Ascending aorta (tissue), 2 donors: ENCODE measurements at places on chromosomes 16 and 17.

DNA sequence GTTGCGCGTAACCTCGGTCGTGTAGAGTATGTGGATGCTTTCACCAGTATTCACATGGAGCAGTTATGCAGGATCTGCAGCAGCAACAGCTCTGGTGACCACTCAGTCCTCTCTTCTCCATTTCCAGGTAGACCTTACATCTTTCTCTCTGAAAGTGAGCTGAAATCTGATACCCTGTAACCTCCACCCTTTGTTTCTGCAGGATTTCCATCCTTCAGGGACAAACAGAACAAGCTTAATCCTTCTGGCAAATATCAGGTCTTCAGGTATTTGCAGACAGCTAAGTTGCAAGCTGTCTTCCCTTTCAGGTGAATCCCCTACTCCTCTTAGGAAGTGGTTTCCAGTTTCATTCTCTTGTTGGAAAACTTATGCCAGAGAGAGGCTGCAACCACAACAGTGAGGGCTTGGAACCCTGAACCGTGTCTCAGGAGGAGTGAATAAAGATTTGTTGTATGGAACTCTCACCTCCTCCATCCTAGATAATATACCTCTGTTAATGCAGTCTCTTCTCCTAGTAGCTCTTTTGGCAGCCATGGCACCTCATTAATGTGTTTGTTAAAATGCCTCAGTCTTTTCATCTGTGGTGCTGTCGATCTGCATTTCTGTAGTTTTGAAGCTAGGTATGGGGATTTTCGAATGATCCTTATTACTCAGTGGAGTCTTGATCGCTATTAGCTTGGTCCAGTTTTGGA is 172.5 kb downstream of the PRKCA start:
- no peak for DNase-seq

DNA sequence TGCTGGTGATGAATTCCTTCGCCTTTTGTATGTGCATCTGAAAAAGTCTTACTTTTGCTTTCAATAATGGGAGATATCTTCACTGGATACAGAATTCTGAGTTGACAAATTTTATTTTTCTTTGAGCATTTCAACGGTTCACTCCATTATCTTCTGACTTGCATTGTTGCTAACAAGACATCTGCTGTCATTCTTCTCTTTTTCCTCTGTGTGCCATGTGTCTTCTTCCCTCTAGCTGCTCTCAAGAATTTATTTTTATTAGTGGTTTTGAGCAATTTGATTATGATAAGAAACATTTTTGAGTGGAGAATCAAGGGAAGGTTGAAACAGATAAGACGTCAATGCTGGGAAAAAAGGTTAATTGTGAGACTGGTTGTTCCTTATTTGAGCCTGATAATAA is 471.8 kb downstream of the CDH13 start:
- no peak for DNase-seq

- DNase-seq: no peak
Observed at GRCh38 chr16:68889508-68890150, 46.3 kb downstream of the TANGO6 start.

DNA sequence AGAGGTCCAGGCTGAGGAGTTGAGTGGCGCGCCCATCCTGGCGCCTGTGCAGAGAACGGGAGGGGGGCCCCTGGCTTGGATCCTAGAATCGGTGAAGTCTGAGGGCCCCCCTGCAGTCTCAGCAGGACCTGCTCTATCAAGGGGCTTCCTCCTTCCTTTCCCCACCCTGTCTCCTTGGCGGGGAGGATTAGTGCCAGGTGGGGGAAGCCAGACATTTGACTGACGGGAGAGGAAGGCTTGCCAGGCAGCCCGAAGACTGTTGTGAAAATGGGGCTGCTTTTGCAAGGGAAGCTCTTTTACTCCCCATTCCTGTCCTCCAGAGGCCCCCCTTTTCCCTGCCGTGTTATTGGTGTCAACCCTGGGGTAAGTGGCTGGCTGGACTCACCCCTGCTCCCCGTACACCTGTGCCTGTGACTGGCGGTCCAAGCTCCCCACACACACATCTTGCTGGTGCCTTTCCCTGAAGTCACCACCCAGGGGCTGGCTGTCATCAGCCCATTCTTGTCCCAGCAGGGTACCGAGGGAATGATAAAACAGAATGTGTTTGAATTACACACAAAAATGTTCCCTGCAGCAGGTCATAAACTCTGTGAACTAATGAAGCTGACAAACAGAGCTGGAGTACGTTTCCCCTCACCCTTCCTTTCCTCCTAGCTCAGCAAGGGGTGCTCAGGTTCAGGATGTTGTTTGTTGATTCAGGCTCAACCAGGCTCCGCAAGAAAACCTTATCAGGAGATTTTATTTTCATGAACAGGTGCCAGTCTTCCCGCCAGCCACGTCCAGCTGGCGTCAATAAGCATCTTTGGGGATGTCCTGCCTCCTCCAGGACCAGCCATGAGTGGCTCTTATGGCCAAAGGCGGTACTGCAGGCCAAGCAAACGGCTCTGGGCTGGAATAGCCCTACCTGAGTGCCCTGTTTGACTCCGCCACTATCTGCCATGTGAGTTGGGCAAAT is 4.4 kb upstream of the ARMC7 start:
- DNase-seq: no peak

- DNase-seq: no peak
Observed at GRCh38 chr17:58531122-58531521, 16.7 kb upstream of the MTMR4 start.

GRCh38 chr16:48556913-48557351 is 53.0 kb downstream of the N4BP1 start:
- DNase-seq: no peak

DNA sequence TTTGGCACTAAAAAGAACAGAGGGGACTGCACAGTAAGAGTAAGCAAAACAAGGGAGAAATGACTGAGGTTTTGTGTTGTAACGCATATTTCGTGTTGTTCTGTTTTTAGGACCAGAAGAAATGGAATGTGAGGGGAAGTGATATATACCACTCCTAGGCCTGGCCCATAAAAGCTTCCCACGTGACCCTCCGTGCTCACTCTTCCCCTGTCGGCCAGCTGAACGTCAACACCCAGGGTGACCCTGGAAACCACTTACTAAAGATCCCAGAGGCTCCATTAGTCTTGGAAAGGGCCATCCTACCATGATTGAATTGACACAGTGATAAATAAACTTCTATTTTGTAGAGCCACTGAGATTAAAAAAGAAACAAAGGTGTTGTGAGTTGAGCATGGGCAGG is 79.8 kb downstream of the HELZ start:
- DNase-seq: no peak

- no peak for DNase-seq
Observed at GRCh38 chr17:40819528-40820125, 2.8 kb downstream of the KRT10 start.

DNA sequence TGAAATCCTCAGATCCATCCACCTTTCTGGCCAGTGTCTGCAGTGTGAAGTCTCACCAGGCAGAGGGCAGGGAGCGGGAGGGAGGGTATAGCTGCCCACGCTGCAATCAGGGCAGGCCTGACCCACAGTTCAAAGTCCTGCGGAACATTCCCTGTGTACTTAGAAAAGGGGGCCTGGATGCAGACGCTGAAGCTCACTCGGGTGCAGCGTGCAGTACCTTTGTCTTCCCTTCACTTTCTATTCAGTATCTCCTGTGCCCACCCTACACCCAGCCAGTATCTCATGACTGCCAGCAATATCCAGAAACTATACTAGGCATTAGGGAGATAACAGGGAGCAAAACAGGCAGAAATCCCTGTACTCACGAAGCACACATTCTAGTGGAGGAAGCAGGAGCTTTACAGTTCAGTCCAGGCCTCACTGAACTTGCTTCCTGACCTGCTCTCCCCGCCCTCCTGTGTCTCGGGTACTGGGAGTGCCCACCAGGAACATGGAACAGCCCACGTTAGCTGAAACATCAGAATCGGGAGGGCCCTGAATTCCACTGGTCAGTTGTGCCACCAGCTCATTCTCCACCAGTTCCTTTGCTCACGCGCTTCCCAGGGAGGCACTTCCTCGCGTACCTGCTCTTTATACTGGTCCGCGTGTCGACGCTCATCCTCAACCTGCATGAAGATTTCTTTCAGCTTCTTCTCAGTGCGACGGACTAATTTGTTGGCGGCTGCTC is 42.2 kb downstream of the NDEL1 start:
- no peak for DNase-seq

DNA sequence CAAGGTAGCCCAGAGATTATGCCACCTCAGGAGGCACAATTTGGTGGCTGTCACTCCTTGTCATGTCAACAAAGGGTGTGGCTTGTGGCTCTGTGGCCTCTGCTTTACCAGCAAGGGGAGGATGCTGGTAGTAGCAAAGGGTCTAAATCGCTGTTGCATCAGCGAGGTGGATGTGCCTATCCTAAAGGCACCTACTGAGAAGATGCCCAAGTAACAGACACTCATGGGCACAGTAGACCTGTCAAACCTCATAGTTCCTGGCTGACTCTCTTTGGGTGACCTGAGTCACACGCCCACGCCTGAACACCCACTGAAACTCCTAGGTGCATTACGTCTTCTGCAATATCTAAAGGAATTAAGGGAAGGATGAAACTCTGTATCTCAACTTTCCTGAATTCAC is 139.5 kb downstream of the PRKCB start:
- no peak for DNase-seq

GRCh38 chr16:68395167-68395786 is 53.0 kb downstream of the SMPD3 start:
- DNase-seq: no peak

DNA sequence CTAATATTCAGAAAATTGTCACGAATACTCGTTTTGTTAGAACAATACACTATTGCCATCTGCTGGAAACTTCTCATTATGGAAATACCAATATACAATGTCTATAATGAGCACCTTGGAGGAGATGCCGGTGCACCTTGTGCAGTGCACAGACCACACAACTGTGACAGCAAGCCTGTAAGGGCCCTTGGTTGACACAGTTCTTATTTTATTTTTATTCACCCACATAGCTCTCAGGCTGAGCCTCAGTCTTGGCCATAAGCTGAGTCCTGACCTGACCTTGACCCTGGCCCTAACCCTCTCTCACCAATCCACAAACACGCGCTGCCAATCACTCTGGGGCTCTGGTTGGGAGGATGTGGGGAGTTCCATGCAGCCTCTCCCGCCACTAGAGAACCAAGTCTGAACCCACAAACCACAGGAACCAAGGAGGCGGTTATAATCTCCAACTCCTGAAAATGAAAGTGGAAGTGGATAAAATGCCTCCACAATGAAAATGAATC is 7.6 kb downstream of the AIPL1 start:
- no peak for DNase-seq

GRCh38 chr17:66540131-66540781 is 237.8 kb downstream of the PRKCA start:
- DNase-seq: no peak

DNA sequence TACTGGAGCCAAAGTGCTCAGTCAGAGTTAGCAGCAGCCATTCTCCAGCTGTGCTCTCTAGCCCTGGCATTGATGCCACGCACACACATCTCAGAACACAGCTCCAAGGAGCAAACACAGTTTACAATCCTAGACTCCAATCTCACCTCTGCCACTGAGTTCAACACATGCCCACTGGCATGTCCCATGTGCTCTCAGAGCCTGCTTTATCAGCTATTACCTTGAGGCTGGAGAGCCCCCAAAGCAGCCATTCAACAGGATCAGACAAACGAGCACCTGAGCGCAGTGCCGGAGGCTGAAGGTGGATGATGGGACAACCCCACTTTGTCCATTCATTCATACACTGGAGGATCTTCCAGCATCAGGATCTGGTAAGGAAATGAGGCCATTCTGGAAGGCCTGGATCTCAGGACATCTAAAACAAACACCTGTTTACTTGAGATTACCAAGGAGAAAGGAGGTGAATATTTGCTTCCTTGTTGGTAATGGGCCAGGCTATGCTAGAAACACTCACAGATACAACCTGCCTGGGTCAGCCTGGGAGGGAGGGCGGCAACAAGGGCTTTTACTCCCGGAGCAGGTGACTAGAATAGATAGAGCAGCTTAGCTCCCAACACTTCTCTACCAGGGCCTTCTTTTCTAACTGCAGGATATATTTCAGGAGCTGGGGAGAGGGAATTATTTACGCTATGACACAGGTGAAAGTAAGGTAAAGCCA is 25.4 kb downstream of the RANBP10 start:
- no peak for DNase-seq

GRCh38 chr16:75250809-75251279 is 580 bp downstream of the BCAR1 start:
- no peak for DNase-seq

- no peak for DNase-seq
Observed at GRCh38 chr16:2187212-2187611, 9.2 kb downstream of the CASKIN1 start.

DNA sequence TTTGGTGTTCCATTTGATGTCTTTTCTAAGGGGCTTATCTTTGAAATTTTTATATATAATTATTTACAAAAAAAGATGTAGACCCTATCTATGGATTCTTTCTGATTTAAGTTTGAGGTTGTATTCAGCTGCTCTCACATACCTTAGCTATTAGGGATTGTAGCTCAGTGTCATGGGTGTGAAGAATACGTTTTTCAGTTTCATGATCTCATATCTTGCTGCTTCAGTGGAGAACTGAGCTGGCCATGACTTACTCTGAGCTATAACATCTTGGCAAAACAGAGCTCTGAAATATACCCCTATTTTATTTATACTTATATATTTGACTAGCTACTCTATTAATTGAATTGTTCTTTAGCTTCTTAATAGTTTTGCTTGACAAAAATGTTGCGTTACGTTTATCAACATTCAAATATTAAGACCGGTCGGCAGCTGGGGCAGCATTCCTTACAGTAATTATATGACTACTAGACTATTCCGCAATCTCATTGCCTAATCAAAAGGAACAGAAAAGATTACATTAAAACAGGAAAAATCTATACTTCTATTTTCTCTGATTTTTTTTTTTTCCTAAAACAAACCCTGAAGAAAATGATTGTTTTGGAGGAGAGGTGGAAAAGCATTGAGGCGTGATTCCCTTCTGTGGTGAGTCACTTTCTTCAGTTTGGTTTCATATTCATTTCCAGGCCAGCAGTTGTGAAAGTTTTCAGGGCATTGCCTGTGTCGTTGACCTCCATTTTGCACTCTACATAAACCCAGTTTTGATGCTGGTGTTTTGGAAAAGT is 24.1 kb upstream of the KRT24 start:
- no peak for DNase-seq

DNA sequence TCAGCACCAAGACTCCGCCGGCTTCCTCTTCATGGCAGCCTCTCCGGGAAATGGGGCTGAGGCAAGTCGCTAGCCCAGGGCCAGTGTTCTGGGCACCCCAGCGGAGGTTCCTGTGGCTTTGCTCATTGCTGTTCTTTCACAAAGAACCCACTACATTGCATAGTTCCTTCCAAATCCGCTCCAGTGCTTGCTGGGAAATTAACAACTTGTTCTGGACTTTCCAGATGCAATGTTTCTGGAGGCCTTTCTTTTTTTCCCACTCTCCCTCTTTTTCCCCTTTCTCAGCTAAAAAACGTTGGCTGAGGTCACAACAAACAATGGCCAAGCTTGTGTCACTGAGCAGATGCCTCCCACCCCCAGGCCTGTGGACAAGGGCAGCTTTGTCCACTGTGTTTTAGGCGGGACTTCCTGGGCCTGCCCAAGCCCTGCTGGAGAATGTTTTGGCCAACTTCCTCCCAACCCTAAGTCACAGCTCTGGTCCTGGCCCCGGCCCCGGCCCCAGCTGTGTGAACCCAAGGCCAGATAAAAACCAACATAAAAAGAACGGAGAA is 131.5 kb upstream of the RCVRN start:
- no peak for DNase-seq
